ENCODE measurements at places on chromosomes 1 and 21.

GRCh38 chr1:31781756-31782371 is 17.7 kb upstream of the ADGRB2 start:
- no peak for DNase-seq

DNA sequence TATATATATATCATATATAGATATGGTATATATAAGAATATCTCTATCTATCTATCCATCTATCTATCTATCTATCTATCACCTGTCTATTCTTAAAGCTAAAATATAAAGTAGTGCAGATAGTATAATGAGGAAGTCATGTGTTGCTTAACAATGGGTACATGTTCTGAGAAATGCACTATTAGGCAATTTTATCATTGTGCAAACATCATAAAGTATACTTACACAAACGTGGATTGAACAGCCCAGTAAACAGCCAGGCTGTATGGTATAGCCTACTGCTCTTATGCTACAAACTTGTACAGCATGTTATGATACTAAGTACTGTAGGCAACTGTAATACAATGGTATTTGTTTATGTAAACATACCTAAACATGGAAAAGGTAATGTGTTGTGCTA is 621.0 kb upstream of the NCAM2 start:
- no peak for DNase-seq

DNA sequence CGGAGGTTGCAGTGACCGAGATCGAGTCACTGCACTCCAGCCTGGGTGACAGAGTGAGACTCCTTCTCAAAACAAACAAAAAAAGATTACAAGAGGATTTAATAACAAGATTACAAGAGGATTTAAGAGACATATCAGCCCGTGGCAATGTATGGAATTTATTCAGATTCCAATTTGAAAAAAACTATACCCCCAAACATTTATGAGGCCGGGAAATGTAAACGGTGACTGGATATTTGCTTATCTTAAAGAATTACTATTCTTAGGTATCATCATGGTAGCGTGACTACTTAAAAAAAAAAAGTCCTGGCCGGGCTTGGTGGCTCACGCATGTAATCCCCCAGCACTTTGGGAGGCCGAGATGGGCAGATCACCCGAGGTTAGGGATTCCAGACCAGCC is 21.2 kb upstream of the ELK4 start:
- no peak for DNase-seq

- DNase-seq, result no peak
Observed at GRCh38 chr1:78003070-78003746, 1.5 kb upstream of the DNAJB4 start.

GRCh38 chr1:117122330-117123025 is 929 bp upstream of the TRIM45 start:
- DNase-seq, result no peak

- no peak for DNase-seq
Observed at GRCh38 chr1:214840356-214840755, 237.4 kb downstream of the CENPF start.

GRCh38 chr1:225253784-225254183 is 174.1 kb downstream of the LBR start:
- DNase-seq, result no peak

DNA sequence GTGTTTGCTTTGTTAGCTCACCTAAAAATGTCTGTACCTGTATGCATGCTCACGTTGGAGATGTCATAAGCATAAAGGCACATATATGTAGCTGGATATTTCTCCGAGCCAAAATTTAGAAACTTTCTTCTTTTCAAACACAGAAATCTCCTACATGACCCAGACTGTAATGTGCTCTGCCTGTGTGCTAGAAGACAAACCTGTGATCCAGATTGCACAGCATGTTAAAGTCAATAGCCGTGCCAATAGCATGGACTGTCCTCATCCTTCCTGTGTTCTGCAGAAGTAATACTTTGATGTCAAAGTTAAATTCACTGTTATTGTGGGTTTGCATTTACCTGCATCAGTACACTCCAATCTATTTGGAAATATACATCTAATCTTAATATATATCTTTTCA is 346.2 kb upstream of the ZRANB2 start:
- DNase-seq, result no peak

GRCh38 chr1:34597877-34598514 is 156.9 kb upstream of the GJB5 start:
- DNase-seq, result peak; percentile 40

GRCh38 chr1:31111290-31111951 is 45.9 kb upstream of the PUM1 start:
- no peak for DNase-seq

GRCh38 chr1:229447809-229448252 is 13.9 kb upstream of the ACTA1 start:
- no peak for DNase-seq

GRCh38 chr1:159927849-159928431 is 2.6 kb upstream of the TAGLN2 start:
- no peak for DNase-seq

DNA sequence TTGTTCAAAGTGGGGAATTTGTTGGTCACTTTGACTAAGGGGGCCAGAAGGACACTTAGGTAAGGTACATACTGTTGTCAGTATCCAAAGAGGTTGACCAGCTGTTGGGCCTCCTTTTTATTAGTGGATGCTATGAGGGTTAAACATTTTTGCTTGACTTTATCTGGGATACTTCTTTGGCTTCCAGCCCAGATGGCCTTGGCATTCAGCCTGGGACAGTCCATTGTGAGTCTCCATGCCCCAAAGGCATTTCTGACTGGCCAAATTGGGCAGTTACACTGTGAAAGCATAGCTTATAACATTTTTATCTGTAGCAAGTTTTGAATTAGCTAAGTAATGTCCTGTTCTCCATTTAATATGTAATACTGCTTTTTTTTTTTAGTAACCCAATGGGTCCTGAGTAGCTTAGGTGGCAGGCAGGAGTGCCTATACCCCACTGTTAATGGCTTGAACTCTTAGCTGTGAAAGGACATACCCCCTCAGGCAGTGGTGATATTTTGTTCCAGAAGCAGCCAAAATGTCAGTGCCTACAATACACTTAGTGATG is 35.4 kb upstream of the CD1D start:
- no peak for DNase-seq

GRCh38 chr1:31775210-31775999 is 11.3 kb upstream of the ADGRB2 start:
- DNase-seq, result no peak

GRCh38 chr1:37161171-37161570 is 126.9 kb upstream of the GRIK3 start:
- no peak for DNase-seq

DNA sequence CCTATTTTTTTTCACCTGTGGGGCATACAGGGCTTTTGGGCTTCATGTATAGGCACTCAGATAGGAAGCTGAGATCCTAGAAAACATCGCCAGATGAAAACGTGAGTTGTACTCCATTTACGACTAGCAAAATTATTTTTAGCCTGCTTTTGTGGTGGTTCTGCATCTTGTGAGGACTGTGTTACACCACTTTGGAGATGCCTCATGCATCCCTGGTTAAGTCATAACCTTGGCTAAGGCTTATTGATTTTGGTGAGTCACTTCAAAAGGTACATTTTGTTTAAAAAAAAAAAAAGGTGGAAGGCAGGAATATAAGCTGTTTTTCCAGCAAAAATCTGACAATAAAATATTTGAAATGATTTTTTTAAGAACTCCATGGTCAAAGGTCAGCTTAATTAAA is 101.8 kb upstream of the OLFM3 start:
- DNase-seq, result no peak

GRCh38 chr1:79090985-79091384 is 84.5 kb upstream of the ADGRL4 start:
- no peak for DNase-seq

DNA sequence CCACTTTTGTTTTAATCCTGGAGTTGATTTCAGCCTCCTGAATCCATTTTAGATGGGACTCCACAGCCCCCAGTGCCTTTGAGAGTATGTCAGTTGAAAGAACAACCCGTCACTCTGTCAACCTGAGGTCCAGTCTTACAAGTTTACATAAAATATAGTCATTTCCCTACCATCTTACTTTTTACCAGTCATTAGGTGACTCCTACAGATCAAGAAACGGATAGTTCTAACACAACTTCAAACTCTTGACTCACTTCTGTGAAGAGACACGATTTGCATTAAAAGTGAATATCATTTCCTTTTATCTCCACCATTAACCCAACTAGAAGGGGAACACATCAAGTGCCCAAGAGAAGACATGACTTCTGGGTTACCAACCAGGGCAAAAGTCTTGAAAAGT is 147.1 kb downstream of the NTPCR start:
- no peak for DNase-seq

DNA sequence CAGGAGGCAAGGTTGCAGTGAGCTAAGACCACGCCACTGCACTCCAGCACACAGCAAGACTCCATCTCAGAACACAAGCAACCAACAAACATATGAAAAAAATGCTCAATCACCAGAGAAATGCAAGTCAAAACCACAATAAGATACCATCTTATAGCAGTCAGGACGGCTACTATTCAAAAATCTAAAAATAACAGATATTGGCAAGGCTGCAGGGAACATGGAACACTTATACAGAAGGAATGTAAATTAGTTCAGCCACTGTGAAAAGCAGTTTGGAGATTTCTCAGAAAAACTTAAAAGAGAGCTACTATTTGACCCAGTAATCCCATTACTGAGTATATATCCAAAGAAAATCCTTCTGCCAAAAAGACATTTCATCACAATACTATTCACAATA is 27.6 kb upstream of the POGK start:
- DNase-seq, result no peak

- no peak for DNase-seq
Observed at GRCh38 chr1:34929853-34930701, 627 bp upstream of the DLGAP3 start.

Measured in NCI-H526 treated with DMSO at 0.1 percent for 48 hours (cell line).